Activated naive CD8-positive, alpha-beta T cell treated with anti-CD3 and anti-CD28 coated beads, Interleukin-2, amount 50 U/mL, for 16 hours (primary cell): ENCODE measurements at places on chromosomes 11 and 22.

DNA sequence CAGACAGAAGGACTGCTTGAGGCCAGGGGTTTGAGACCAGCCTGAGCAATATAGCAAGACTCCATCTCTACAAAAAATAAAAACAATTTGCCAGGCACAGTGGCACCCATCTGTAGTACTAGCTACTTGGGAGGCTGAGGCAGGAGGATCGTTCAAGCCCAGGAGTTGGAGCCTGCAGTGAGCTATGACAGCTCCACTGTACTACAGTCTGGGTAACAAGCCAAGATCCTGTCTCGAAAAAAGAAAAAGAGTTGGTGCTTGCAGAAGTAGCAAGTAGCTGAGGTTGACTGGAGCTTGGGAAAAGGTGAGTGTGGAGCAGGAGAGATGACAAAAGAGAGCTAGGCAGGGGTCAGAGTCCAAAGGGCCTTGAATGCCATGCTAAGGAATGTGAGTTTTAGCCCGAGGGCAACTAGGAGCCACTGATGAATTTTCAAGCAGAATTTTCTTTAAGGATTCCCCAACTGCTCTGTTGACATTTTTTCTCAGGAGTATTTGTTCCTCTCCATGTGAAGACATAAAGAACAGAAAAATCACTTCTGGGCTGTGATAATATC is 3.1 kb downstream of the AP1B1 start:
- DNase-seq = no peak

GRCh38 chr22:46417769-46418168 is 82.3 kb downstream of the TRMU start:
- no peak for DNase-seq

DNA sequence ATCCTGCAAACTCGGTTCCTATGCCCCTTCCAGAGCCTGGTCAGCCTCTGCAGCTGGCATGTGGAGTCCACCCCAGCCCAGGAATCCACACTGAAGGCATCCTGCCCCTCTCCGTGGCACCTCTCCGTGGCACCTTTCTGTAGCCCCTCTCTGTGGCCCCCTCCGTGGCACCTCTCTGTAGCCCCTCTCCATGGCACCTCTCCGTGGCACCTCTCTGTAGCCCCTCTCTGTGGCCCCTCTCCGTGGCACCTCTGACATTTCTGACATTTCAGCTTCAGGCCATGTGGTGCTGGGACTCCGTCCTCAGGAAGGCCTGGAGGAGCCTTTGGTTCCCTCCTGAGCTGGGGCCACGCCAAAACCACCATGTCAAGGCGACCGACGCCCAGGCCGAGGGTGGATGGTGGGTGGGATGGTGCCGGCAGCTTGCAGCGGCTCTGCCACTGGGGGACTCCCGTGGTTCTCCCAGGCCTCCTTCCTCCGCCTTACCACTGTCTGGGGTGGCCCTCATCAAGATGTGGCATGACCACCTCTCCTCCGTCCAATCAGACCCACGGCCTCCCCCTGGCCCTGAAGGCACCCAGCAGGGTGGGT is 1518.5 kb downstream of the BRD1 start:
- DNase-seq = no peak

- no peak for DNase-seq
Measured at GRCh38 chr11:83554876-83555275, 268.7 kb upstream of the CCDC90B start.

- no peak for DNase-seq
Measured at GRCh38 chr11:87259736-87260135, 222.0 kb downstream of the TMEM135 start.

DNA sequence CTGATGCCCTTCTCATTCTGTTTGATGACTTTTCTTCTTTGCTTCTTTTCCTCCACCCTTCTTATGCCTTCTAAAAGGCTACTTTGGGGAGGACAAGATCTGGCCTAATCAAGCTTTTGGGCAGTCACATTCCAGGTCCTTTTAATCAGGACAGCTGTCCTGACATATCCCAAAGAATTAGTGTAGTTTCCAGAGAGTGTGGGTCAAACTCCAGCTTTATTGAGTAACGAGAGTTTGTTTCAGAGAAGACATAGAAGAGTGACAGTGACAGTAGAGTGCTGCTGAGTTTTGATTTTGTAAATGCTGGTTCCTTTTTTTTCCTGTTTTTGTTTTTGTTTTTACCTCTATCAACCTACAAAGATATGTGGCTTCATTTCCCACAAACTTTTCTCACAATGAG is 158.4 kb upstream of the SESN3 start:
- no peak for DNase-seq

GRCh38 chr22:36901411-36902142 is 11.9 kb upstream of the CSF2RB start:
- DNase-seq = no peak

- no peak for DNase-seq
Measured at GRCh38 chr11:77104727-77105126, 2.1 kb downstream of the OMP start.

DNA sequence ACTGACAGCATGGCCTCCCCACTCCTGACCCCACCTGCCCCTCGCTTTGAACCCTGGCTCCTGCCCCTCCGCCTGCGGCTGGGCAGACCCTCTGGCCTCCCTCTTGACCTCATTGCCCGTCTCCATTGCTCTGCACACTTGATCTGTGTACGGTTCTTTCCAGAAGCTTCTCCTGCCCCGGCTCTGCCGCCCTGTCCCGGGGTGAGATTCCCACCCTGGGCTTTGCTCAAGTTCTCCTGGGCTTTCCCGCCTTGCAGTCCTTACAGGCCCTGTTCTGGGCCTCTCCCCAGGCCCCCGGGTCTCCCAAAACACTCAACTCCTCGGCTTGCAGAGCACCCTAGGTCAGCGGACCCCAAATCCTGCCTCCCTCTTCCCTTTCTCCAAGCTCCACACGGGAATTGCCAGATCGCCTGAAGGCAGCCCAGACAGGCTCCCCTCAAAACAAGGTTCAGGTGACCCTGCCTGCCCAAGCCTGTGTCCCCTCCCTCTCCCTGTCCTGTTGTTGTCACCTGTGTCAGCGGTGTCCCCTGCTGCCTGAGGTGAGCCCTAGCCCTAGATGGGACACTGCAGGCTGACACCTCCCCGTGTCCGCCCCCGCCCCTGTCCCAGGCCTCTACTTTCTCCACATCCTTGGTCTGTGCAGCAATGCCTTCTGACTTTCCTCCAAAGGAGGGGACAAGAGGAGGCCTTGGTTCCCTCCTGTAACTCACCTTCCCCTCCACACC is 1.5 kb downstream of the GAL start:
- no peak for DNase-seq

- DNase-seq = no peak
Measured at GRCh38 chr11:74504100-74504691, 10.7 kb upstream of the LIPT2 start.

GRCh38 chr22:32649515-32650200 is 151.8 kb upstream of the TIMP3 start:
- no peak for DNase-seq
